ENCODE measurements at places on chromosomes 6 and 20.

GRCh38 chr20:50320901-50321796 lies 130.5 kb downstream of the CEBPB start:
- DNase-seq: peak; percentile 19

DNA sequence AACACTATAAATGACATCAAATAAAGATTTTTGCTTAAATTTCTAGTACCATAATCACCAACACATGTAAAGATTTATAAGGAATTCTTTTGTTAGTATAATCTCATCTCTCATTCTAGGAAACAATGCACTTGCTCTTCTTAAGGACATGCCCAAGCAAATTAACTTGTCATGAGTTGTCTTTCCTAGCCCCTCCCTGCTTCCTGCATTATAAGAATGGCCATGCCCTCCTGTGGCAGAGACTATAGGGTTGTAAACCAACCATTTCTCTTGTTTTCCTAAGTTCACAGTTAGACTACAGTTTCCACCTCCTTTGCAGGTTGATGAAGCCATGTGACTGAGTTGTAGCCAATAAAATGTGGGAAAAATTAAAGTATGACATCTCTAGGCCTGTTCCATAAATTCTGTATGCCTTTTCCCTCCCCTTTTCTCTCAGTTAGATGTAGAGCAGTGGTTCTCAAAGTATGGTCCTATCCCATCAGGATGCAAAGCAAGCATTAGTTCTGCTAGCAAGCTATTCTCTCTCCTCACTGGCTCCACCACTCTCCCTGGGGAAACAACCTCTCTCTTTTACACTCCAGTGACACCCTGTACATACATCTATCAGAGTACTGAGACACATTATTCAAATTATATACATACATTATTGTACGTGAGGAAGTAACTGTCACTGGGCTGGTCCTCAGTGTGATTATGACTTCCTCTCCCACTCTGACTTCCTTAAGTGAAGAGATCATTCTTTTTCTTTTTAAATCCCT lies 295.0 kb downstream of the PKHD1 start:
- DNase-seq: no peak

DNA sequence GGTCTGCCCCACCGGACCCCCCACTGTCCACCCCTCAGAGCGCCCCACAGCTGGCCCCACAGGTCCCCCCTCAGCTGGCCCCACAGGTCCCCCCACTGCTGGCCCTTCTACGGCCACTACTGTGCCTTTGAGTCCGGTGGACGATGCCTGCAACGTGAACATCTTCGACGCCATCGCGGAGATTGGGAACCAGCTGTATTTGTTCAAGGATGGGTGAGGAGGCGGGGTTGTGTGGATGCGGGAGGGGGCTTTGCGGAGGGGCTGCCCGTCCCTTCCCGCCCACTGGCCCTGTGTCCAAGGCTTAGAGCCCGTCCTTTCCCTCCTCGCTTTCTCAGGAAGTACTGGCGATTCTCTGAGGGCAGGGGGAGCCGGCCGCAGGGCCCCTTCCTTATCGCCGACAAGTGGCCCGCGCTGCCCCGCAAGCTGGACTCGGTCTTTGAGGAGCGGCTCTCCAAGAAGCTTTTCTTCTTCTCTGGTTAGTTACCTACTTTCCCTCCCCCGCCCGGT lies 4.7 kb downstream of the MMP9 start:
- DNase-seq: no peak

DNA sequence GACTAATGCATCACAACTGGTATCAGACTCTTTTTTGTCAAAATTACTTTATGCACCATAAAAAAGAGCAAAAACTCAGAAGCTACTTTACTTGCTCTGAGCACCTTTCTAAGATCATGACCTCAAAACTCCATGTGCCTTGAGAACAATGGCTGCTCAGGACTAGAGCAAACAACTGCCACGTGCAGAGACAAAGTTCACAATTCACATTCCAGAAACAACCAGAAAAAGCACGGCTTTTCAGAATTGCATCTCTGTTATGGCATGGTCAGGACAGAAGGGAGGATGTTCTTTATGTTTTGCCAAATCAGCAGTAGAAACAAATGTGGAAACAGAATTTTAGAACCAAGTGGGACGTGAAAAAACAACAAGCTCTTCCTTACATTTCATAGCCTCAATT lies 70.5 kb downstream of the CNKSR3 start:
- DNase-seq: no peak

DNA sequence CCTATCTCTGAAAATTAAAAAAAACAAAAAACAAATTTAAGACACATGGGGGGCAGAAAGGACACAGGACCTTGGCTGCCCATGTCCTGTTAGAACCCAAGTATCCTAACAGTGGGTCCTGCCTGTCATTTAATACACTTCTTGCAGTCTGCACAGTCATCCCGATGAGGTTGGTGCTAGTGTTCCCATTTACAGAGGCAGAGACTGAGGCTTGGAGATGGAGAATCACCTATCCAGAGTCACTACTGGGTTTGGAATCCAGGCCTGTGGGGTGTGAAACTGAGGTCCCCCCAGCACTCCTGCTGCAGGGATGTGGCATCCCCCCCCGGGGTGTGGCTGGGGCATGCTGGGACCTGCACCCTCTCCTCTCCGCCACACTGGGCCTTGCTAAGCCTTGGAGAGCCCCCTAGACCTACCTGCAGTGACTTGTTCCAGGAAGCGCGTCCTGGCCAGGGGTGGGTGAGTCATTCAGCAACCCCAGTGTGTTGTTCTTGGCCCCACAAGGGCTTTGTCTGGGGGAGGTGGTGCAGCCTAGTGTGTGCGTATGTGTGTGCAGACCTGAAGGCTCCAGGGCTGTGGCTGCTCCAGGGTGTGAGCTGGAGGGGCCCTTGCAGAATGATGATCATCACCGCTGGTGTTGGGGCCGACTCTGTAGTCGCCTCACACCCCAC lies 49.7 kb downstream of the BCAS4 start:
- no peak for DNase-seq

DNA sequence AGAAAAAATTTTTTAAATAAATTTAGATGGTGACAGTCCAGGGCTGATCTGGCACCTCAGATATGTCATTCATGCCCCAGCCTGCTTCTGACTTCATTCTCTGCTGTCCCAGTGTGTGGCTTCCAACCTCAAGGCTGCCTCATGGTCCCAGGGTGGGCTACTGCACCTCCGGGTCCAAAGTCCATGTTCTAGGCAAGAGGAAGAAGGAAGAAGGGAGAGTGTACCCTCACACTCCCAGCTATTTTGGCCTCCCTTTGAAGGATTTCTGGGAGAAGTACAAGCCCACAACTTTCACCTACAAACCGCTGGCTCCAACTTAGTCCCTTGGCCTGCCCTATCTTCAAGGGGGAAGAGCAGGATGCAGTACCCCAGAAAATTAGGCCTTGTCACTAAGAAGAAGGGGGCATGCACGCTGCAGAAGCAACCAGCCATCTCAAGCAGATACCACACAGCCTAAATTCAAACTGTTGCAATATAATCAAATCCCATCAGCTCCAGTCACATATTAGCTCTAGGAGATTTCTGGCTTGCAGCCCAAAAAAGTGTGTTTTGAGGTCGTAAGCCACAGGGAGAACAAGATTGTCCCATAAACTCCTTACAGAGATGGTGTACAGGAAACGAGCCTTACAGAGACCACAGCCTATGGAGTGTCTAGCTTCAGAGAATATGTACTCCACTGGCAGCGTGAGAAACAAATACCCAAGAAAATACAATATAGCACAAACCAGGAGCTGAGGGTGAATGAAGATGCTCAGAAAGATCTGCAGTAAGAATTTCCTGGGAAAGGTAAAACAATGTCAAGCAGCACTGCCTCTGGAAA lies 906 bp upstream of the BTN3A2 start:
- DNase-seq: no peak

DNA sequence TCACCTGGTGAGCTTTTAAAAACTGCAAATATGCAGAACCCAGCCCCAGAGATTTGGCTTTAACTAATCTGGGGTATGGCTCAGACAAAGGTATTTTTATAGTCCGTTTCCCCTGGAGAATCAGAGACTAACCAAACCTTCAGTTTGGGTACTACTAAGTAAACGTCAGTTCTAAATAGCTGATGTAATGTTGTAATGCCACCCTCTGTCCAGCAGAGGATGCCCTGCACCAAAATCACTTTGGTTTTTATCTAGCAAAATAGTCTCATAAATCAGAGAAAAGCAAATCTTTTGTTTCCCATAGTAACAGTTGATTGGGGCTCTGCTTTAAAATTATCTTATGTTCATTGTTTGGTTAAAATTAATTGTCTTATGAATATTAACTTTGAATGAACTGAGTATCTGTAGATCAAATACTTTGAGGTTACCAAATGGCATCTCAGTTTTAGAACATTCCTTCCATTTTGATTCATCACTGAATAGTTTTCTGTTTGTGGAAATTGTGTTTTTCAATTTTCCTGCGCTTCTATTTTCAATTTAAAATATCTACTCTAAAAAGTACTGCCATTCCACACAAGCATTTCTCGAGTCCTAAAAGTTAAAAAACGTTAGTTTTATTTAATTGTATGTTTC lies 278.3 kb upstream of the PLCB4 start:
- DNase-seq: peak; percentile 43

DNA sequence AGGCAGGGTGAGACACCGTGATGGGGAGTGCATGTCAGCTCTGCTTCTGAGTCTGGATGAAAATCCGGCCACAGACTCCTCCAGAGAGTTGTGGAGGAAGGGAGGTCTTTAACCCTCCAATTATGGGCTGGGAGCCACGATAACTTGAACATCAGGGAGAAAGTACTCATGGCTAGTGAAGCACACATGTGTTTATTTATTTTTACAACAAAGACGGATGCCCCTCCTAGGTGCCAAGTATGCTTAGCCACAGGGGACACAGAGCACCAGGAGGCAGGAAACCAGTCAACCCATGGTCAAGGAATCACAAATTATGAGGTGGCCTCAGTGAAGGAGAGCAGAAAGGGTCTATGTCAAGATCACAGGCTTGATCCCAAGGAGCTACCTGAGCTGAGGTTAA lies 54.1 kb downstream of the ZNF217 start:
- no peak for DNase-seq

GRCh38 chr6:144543006-144543871 lies 258.1 kb downstream of the UTRN start:
- DNase-seq: no peak

- DNase-seq: no peak
Measured at GRCh38 chr20:35510951-35511735, 18.3 kb downstream of the C20orf173 start.

GRCh38 chr20:13302647-13303450 lies 81.8 kb downstream of the ISM1 start:
- DNase-seq: peak; percentile 30

DNA sequence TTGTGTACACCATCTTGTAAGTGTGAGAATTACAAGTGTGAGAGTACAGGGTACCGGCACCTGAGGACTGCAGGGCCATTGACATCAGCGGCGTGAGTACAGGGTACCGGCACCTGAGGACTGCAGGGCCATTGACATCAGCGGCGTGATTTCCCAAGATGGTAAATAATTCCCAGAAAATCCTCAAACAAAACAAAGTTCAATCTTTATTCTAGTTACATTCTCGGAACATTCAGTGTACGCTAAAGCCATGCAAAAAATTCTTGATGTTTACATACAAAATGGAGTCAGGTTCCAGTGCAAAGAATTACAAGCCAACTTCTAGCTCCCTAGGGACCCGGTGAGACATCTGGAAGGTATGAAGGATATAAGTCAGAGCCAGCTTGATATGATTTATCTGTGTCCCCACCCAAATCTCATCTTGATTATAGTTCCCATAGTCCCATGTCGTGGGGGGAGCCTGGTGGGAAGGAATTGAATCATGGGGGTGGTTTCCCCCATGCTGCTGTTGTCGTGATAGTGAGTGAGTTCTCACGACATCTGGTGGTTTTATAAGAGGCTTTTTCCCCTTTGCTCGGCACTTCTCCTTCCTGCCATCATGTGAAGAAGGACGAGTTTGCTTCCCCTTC lies 172.7 kb downstream of the TTLL2 start:
- DNase-seq: no peak

DNA sequence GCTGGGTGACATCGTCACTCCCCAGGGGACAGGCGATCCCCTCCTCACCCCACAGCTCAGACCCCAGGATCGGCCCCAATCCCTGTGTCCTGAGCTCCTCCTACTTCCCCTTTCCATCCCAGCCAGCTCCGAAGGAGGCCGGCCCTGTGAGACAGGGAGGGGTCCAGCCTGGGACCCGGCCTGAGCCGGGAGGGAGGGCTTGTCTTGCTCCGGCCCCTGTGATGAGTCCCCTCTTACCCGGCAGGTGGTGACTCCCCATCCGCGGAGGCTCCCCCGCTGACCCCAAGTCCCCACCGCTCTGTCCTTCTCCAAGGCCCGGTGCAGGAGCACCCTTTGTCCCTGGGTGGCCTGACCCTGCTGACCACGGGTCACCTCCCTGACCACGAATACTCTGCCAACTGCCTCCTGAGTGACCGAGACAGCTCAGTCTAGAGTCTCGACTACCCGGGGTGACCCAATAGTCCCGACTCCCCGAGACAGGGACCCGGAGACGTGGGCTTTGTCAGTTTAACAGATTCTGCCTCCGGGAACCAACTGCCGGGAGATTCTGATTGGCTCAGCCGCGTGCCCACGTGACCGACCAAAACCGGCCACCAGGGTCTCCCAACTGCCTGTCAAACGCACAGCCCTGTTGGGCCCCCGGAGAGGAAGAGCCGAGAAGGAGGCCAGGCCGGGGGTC lies 187.4 kb upstream of the PROKR2 start:
- no peak for DNase-seq

GRCh38 chr6:131400779-131401496 lies 172.1 kb upstream of the ARG1 start:
- DNase-seq: no peak

GRCh38 chr6:43260791-43261190 lies 17.5 kb downstream of the TTBK1 start:
- DNase-seq: no peak
